Stimulated activated CD4-positive, alpha-beta T cell treated with anti-CD3 and anti-CD28 coated beads, Interleukin-2, amount 100 ng/mL, for 4 hours (primary cell): ENCODE measurements at places on chromosomes 3 and 15.

DNA sequence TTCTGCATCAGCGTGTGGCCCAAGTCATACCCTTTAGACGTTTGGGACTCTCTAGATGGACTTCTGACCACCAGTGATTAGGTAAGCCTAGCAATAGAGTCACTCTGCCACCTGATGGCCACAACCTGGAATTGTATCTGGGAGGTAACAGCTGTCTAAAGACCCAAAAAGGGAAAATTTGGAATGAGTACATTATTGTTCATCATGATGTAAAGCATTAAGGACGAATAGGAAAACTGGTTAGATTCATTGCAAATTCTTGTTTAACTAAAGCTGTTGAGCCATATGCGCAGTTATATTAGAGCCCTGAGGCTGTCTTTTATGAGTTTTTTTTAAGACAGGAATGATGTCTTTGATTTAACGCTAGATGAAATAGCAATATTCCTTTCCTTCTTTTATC, 63.6 kb downstream of the FAM81A start:
- no peak for DNase-seq

GRCh38 chr15:88028024-88028423, 228.5 kb downstream of the NTRK3 start:
- DNase-seq, result no peak

GRCh38 chr15:41490355-41490754, 3.3 kb upstream of the ITPKA start:
- no peak for DNase-seq

DNA sequence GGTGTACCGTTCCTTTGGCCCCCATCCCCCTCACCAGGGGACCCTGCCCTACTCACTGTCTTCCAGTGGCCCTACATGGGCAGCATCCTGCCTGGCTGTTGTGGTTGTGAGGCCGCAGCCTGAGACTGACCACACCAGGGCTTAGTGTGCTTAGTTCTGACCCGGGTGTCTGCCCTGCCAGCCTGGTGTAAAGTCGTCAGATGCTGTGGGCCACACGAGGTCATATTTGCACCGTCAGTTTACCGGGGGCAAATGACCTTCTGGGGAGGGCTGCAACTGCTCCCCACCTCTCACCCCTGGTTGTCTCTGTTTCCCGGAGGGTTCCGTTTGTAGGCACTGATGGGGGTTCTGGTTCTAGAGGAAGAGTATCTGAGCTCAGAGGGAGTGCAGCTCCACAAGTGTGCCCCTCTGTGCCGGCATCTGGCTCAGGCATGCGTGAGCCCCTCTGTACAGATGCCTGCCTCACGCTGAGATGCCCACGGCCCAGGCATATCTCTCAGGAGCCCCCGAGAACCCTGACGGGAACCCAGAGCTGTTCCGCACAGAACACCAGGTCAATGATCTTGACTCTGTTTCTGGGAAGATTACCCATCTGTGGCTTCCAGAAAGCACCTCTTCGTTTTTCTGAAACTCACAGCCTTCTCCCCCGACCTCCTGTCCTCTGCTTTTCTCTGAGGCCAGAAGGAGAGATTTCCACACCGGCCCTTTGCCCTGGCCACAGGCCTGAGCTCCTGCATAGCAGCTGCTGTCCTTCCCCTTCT, 19.2 kb downstream of the KLF13 start:
- no peak for DNase-seq

- DNase-seq, result no peak
These were observed 26.4 kb upstream of the GABPB1 start for GRCh38 chr15:50381438-50381837.

DNA sequence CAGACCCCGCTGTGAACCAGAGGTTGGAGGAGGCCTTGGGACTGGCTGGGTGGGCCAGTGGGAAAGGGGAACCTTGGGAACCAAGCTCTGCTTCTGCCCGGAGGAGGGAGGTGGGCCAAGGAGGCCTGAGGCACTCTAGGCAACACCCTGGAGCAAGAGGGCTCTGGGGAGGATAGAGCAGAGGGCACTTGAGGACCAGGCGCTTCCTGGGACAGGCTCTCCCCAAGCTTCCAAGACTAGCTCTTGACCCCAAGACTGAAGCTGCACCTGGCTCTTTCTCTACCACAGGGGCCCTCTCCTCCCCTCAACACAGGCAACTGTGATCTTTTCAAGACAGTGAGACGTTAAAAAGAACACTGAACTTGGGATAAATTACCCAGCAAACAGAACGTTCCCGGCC, 20.3 kb downstream of the TKT start:
- no peak for DNase-seq

DNA sequence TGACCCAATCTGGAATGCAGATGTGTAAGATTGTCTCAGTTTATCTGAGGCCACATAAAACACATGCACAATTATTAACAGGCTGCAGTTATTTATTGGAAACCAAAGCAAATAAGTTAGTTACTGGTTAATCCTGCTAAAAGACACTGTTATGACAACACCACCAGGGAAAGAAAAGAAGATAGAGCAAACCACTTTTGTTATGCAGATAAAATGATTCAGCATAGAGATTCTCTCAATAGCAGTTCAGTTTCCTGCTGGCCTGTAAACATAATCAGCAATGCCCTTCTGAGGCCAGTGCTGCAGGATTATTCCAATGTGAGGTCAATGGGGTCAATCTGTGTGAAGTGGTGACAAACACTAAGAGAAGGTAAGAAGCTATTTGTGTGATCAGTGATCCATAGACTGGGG, 244.4 kb downstream of the ZBTB20 start:
- DNase-seq, result no peak
